ENCODE measurements at places on chromosomes 5 and 9.
A peak's percentile ranks its signal among the peaks of the same experiment; 100 is the strongest.

DNA sequence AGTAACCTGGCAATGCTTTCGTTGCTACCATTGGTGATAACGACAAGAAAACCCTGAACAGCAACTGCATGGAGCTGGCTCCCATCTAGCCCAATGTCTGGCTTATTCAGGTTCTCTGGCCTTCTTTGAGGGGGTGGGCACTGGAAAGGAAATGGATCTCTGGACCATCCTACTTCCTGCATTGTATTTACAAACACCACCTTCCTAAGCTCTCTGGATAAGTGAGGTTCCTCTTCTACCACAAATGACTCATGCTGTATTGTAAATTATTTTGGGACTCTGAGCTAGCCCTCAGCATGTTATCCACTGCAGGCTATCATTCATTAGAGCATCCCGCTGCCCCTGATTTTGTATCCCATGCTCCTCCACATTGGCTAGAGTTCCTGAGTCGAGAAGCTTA, 136.9 kb upstream of the KLF9 start:
- DNase-seq: no peak

DNA sequence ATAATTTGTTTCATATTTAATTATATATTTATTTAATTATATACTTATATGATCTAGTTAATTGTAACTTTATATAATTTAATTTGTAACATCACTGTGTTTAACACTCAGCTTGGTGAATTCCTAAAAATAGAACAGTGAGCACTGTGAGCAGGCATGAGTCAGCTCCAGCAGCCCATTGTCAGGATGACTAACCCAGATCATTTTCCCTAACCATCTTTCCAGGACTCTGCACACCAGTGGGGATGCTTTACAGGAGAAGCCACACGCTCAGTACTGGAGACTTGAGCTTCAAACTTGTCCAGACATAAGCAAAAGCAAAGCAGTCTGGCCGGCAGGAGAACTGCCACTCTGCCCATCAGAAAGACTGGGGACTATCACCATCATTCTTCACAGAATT, 446.2 kb upstream of the TRPC7 start:
- no peak for DNase-seq

- DNase-seq: no peak
Observed at GRCh38 chr5:179836225-179837019, 15.7 kb downstream of the SQSTM1 start.

DNA sequence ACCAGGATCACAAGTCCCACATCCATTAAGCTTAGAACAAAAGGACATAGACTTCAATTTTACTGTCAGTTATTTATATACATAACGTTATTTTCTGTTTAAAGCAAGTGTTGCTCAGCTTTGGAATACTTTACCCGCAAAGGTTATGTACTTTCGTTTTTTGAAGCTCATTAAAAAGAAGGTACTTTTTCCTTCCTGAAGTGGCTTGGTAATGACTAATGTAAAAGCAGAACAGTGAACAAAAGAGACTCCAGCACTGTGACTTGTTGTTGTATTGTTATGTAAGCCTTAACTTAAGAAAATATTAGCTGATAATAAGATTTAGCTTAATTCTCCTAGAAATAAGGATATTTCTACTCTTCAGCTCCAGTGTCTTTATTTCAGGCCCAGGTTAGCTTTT, 97.3 kb upstream of the SLCO6A1 start:
- no peak for DNase-seq

DNA sequence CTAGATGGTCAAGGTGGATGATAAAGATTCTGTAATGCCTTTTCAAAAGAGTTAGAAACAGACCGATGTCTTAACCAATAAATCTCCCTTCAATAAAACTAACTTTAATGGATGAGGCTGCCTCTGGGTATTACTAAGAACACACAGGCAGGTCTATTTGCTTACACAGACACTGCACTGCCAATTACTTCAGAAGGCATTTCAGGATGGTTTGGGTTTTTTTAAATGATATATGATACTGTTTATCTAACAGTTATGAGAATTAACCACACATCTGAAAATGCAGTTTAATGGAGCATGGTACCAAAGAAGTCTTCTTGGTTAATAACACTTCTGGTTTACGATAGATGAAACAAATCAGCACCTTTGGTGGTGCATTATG, 367.9 kb upstream of the GRAMD2B start:
- no peak for DNase-seq

DNA sequence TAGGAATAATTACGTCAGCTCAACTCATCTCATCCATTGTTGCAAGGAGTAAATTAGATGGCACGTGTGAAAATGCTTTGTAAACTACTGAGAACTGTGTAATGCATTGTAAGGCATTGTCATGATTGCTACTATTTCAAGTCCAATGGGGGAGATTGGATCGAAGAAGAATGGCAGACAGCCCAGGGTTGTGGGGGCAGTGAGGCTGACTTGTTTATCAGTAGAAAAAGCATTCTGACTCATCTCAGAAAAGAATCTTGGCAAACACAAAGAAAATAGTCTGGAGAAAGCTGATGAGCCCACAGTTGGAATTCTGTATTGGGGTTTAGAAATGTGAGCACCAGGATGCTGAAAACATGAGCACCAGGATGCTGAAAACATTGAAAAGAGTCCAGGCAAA, 28.0 kb upstream of the DAP start:
- DNase-seq: no peak

- peak; percentile 53 for DNase-seq
Observed at GRCh38 chr9:112361601-112362000, 18.3 kb upstream of the HSDL2 start.

GRCh38 chr9:37953775-37954437, 50.0 kb upstream of the SLC25A51 start:
- DNase-seq: no peak

- peak; percentile 73 for DNase-seq
Observed at GRCh38 chr9:37936965-37937364, 33.0 kb upstream of the SLC25A51 start.

GRCh38 chr5:140151144-140152021, 23.6 kb upstream of the CYSTM1 start:
- DNase-seq: no peak

- no peak for DNase-seq
Observed at GRCh38 chr5:78699552-78700153, 51.1 kb upstream of the LHFPL2 start.

Data from neural progenitor cell (in vitro differentiated cells).